ENCODE measurements at places on chromosomes 16 and 17.

DNA sequence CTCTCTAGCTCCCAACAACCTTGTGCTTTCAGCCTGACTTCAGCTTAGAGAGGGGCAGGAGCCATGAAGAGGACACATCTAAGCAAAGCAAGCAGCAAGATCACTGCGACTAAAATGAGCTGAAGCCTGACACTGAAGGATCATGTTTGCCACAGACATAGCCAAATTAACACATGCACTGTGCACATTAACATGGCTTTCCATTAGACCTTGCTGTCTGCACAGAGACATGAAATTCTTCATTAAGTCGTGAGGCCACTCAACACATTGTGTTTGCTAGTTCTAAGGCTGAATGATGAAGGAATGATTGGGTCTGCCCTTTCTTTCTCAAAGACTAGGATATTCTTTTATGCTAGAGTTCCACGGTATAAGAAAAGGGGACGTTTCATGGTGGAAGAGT lies 558.3 kb upstream of the PSMD7 start:
- H3K36me3 ChIP-seq, result no peaks in the 10 kb centered on the region
- H3K4me3 ChIP-seq, result no peak overlapping the region
- no peaks in the 10 kb centered on the region for H3K4me1 ChIP-seq
- no peaks in the 10 kb centered on the region for H3K27me3 ChIP-seq
- no peak overlapping the region for H3K27ac ChIP-seq

DNA sequence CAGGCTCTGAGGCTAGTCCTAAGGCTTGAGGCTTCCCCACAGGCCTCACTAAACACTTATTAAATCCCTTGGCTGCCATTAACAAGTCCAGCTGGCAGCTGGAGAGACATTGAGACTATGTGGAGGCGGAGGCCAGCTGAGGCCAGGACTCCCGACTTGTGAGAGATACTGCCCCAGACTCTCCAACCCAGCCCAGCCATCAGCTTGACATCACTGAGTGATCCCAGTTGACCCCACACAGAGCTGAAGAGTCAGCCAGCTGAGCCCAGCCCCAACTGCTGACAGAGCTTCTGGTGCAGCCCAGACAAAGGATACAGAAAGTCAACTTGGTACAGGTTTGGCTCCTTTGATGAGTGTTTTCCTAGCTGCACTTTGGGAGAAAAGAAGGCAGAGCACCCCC lies 343.1 kb downstream of the C16orf95 start:
- no peak overlapping the region for H3K4me3 ChIP-seq
- no peak overlapping the region for H3K27ac ChIP-seq
- no peaks in the 10 kb centered on the region for H3K4me1 ChIP-seq

- no peak overlapping the region for H3K4me3 ChIP-seq
- H3K27me3 ChIP-seq, result no peaks in the 10 kb centered on the region
- peaks cover 1% of the 10 kb centered on the region for H3K4me1 ChIP-seq
These were observed 259.4 kb upstream of the AXIN2 start for GRCh38 chr17:65820811-65821210.

- no peak for DNase-seq
- peaks cover 5% of the 10 kb centered on the region for H3K4me1 ChIP-seq
These were observed 46.5 kb downstream of the HNF1B start for GRCh38 chr17:37698132-37698910.

DNA sequence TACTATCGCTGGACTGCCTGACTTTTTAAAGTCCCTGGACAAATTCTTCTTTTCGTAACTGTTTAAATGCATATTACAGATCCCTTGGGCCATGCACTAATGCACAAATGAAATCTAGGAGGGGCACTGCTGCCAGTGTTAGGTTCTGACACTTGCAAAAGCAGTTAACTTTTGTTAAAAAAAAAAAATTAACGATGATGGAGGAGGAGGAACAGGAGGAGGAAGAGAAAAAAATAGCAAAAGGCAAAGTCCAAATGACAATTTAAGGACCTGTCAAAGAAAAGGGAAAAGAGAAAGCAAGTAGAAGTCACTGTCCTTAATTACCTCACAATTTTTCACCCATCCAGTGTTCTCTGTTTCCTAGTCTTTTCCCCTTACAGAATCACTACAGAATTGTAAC lies 97.8 kb upstream of the CORO6 start:
- H3K36me3 ChIP-seq, result peaks cover 24% of the 10 kb centered on the region
- no peak overlapping the region for H3K4me3 ChIP-seq
- DNase-seq, result no peak
- peak overlapping the region; percentile 94 for H3K27ac ChIP-seq
- H3K27me3 ChIP-seq, result no peaks in the 10 kb centered on the region

- no peaks in the 10 kb centered on the region for H3K36me3 ChIP-seq
- no peak overlapping the region for H3K27ac ChIP-seq
- H3K4me3 ChIP-seq, result no peak overlapping the region
- H3K4me1 ChIP-seq, result no peaks in the 10 kb centered on the region
These were observed 223.3 kb upstream of the KCNJ16 start for GRCh38 chr17:69851736-69852135.
